ENCODE measurements at places on chromosomes 1 and 21. TPM values are rescaled to one million over a fixed set of nuclear protein-coding genes. Genes with fewer than 3 reads are reported as not detected.

Gene FCRL6
- 2.8 TPM for total RNA-seq

Gene FNBP1L
- total RNA-seq = 63.6 TPM

Gene MFAP2
- 4.5 TPM for total RNA-seq

Gene SLAMF6
- total RNA-seq = 2.6 TPM

- no peaks in the 10 kb centered on the region for H3K27me3 ChIP-seq
- H3K4me3 ChIP-seq = peak overlapping the region; percentile 59
- no peak overlapping the region for H3K27ac ChIP-seq
- no peaks in the 10 kb centered on the region for H3K4me1 ChIP-seq
- DNase-seq = peak; percentile 32
- H3K36me3 ChIP-seq = no peaks in the 10 kb centered on the region
Measured at GRCh38 chr1:26225033-26225831, 8.8 kb upstream of the CEP85 start.

DNA sequence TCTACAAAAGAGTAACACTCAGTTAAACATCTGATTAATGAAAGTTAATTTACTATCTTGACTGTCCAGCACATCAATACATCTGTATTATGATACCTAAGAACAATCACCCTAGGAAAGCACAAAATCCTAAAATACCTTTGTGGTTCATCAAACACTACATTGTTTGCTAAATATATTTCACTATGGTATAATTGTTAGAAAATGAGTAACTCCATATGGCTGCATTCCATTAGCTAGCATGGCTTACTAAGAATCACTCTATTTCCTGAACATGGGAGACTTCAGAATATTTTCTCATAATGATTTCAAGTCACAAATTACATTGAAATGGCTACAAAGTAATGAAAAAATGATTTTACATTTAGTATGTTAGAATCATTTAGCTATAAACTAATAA, 12.5 kb downstream of the TRMT1L start:
- H3K4me1 ChIP-seq = no peaks in the 10 kb centered on the region
- DNase-seq = no peak
- H3K36me3 ChIP-seq = no peaks in the 10 kb centered on the region
- no peaks in the 10 kb centered on the region for H3K27me3 ChIP-seq
- H3K4me3 ChIP-seq = no peak overlapping the region

DNA sequence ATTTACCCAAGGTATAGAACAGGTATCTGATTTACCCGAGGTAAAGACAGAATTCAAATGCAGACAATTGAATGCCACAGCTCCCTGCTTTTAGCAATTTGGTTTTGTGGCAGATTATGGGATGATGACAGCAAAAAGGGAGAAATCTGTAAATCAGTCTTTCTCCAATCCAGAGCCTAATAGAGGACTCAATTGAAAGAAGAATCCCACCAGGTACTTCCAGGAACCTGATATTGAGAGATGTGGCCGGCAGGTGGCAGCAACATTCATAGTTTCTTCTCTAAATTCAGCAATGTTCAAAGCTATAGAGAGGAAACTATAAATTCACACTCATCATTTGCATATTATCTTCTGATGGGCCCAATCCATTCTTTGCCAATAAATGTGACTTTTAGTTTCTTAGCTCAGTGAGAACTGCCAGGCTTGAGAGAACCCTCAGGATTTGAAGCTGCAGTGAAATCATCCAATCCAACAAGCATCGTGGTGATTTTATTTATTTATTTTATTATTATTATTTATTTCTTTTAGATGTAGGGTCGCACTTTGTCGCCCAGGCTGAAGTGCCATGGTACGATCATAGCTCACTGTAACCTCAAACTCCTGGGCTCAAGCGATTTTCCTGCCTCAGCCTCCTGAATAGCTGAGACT, 9.8 kb upstream of the PHACTR4 start:
- no peaks in the 10 kb centered on the region for H3K36me3 ChIP-seq
- H3K4me1 ChIP-seq = no peaks in the 10 kb centered on the region
- no peak overlapping the region for H3K27ac ChIP-seq

DNA sequence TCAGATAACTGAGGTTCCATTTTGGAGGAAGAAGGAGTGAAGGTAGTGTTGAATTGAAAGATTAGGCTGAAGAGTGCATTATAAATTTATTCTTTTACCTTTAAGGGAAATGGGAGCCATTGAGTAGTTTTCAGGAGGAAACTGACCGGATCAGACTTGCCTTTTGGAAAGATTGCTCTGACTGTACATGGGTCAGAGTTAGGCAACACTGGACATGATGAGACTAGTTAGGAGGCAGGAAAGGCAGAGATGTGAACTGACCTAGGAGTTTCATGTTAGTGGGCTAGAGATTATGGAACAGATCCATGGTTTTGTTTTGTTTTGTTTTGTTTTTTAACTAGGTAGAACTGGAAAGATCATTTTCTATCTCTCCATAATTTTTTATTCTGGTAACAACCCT, 78.2 kb downstream of the SNX7 start:
- peaks cover 4% of the 10 kb centered on the region for H3K36me3 ChIP-seq
- no peak overlapping the region for H3K27ac ChIP-seq
- no peak overlapping the region for H3K4me3 ChIP-seq

- no peaks in the 10 kb centered on the region for H3K4me1 ChIP-seq
- no peak overlapping the region for H3K4me3 ChIP-seq
- H3K27ac ChIP-seq = no peak overlapping the region
- no peaks in the 10 kb centered on the region for H3K27me3 ChIP-seq
- DNase-seq = peak; percentile 24
Measured at GRCh38 chr1:6970221-6970620, 185.0 kb downstream of the CAMTA1 start.

GRCh38 chr21:43815107-43815613, 25.8 kb downstream of the RRP1 start:
- no peaks in the 10 kb centered on the region for H3K4me1 ChIP-seq
- H3K27ac ChIP-seq = no peak overlapping the region
- H3K27me3 ChIP-seq = no peaks in the 10 kb centered on the region

GRCh38 chr1:207424570-207425131, 29.5 kb upstream of the CR2 start:
- no peaks in the 10 kb centered on the region for H3K27me3 ChIP-seq
- no peaks in the 10 kb centered on the region for H3K4me1 ChIP-seq
- no peak for DNase-seq
- no peaks in the 10 kb centered on the region for H3K36me3 ChIP-seq

All from breast epithelium (tissue), 4 donors.